ENCODE measurements at places on chromosomes 6 and 20.

GRCh38 chr20:31547017-31547675, 32.9 kb downstream of the HM13 start:
- DNase-seq = peak; percentile 93

- no peak for DNase-seq
These were observed 733.8 kb upstream of the FLRT3 start for GRCh38 chr20:15071085-15071808.

- no peak for DNase-seq
These were observed 281.7 kb upstream of the TAB2 start for GRCh38 chr6:149035766-149036165.

GRCh38 chr6:22736740-22737139, 167.4 kb downstream of the HDGFL1 start:
- no peak for DNase-seq

DNA sequence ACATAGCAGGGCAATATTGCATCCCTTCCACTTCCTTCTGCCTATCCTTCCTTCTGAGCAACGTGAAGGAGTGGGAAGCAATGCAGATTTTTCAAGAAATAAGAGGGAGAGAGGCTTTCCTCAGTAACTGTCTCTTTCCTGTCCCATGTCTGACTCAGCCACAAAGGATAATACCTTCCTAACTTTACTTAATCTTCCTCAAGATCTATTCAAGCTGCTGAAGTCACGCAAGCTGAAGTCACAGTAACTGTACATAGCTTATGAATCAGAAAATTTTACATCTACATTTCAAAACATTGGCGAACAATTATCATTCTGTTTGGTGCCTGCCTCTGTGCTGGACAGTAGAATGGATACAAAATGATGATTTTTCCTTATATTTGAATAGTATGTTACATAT, 86.4 kb upstream of the POU3F2 start:
- DNase-seq = no peak

GRCh38 chr6:89828988-89829471, 650 bp upstream of the CASP8AP2 start:
- no peak for DNase-seq

DNA sequence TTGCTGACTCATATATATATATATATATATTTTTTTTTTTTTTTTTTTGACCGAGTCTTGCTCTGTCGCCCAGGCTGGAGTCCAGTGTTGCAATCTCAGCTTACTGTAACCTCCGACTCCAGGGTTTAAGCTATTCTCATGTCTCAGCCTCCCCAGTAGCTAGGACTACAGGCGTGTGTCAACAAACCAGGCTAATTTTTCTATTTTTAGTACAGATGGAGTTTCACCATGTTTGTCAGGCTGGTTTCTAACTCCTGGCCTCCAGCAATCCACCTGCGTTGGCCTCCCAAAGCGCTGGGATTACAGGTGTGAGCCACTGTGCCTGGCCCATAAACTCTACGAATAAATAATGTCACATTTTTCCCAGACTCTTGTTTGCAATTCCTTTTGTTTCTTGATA, 4.8 kb downstream of the LRP11 start:
- no peak for DNase-seq

GRCh38 chr6:7479801-7480266, 61.6 kb upstream of the DSP start:
- no peak for DNase-seq

DNA sequence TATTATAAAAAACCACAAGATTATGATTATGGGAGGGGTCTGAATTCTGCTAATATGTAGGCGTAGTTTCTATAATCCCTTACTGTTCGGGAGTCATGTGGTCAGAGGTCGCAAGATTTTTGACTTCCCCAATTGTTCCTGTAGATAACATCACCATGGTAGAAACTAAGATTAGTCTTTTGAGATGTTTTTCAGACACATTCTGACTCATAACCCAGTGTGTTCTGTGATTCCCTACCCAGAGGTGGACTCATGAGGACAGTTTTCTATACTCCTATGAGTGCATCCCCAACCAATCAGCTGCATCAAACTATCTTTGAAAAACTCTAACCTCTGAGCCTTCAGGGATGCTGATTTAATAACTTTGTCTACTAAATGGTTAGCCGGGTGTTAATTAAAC, 175.5 kb downstream of the RFPL4B start:
- no peak for DNase-seq

- no peak for DNase-seq
These were observed 158.6 kb downstream of the SAMD5 start for GRCh38 chr6:147667082-147667481.

DNA sequence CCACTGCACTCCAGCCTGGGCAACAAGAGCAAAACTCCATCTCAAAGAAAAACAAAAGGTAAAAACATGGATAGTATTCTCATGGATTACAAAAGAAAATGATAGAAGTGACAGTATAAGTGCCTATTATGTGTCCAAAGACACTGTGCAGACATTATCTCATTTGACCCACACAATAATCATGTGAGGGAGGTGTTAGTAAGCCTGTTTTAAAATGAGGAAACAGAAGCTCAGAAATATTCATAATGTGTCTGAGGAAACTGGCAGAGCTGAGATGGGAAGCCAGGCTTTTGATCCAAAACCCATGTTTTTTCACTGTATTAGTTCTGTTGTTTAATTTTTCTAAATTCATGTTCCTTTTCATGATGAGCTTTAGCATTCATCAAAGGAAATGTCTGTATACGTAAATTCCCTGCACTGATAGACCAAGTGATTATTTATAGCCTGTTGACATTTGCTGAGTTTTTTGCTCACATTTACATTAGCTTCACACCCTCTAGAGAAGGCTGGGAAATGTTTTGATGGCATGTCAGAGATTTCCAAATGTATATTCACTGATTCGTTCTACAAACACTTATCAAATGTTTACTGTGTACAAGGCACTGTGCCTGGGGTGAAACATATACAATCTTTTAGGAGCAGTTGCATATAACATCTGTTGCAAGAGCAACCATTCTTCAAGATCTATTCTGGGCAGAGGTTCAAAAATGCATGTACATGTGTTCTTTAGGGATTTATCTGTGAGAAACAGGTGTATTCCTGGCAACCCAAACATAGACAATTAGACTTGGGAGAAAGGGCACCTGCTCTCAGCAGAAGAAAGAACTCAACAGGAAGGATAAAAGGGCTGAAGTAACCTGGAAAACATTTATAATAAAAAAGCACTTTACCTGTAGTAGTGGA, 331.5 kb downstream of the SAMD5 start:
- DNase-seq = no peak

DNA sequence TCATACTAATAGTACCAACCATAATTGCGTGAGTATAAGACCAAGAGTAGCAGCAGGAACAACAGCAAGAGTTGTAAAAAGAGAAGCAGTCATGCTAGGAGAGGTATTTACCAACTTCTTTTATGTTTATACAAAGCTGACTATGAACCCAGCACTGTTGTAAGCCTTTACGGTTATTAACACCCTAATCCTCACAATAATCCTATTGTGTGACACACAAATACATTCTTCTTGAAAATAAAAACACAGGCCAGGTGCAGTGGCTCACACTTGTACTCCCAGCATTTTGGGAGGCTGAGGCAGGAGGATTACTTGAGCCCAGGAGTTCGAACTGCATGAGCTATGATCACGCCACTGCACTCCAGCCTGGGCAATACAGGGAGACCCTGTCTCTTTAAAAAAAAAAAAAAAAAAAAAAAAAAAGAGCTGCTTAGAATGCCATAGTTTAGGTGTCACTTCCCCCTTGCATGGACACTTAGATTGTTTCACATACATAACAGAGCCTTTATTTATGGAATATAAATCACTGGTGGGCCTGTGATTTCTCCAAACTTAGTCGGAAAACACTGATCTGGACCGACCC, 20.2 kb downstream of the HCK start:
- DNase-seq = no peak

GRCh38 chr6:51153109-51153508, 334.4 kb downstream of the TFAP2B start:
- no peak for DNase-seq

- no peak for DNase-seq
These were observed 535.4 kb downstream of the EPM2A start for GRCh38 chr6:145199961-145200360.

GRCh38 chr6:50353603-50354002, 303.9 kb upstream of the DEFB112 start:
- peak; percentile 2 for DNase-seq

DNA sequence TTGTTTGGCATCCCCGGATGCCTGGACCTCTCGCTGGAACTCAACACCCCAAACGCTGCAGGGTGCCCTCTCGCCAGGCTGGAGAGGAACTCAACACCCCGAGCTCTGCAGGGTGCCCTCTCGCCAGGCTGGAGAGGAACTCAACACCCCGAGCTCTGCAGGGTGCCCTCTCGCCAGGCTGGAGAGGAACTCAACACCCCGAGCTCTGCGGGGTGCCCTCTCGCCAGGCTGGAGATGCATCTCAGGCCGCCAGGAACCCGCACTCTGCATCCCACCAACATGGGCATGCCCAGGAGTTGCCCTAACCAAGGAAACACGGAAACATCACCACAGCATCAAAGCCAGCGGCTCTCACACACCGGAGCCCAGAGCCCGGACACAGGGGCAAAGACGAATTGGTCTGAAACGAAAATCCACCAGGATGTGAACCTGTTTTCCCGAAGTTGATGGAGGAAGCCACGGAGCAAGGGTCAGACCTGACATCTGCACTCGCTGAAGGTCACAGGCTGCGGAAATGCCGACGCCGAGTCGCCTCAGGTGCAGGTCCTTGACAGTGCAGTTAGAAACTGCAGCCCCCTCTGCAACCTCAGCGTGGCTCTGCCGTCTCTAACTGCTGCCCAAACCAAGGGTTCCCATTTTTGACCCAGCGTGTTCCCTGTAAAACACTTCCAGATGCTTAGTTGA, 37.5 kb downstream of the DLL1 start:
- DNase-seq = no peak

DNA sequence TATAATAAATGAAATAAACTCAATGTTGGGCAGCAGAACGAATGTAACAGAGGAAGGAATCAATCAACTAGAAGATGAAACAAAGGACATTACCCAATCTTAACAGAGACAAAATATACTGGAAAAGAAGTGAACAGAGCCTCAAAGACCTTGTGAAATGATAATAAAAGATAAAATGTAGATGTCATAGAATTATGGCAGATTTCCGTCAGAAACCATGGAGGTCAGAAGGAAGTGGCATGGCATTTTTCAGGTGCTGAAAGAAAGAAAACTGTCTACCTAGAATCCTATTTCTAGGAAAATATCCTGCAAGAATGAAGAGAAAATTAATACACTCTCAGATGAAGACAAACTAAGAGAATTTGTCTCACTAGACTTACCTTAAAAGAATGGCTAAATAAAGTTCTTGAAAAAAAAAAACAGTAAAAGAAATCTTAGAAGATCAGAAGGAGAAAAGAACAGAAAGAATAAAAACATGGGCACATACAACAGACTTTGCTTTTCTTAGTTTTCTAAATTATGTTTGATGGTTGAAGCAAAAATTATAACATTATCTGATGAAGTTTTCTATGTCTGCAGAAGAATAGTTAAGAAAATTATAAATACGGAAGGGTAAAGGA, 23.4 kb upstream of the ZBTB2 start:
- DNase-seq = no peak

DNA sequence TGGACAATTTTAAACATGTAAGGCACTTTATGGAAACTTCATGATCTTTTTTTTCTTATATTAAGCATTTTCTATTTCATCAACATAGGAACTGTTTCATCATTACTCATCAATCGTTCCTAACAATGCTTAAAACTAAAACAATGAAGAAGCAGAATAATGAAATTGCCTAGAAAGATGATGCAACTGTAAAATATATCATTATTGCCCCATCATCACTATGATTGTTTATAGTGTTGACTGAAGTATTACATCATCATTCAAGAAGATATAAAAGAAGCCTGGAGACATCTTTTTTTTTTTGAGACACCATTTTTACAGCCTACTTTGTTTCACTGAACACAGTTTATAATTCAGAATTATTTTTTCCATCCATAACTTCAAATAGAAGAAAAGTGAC, 147.2 kb downstream of the TRDN start:
- no peak for DNase-seq

GRCh38 chr20:2920473-2920872, 47.2 kb downstream of the PTPRA start:
- no peak for DNase-seq

DNA sequence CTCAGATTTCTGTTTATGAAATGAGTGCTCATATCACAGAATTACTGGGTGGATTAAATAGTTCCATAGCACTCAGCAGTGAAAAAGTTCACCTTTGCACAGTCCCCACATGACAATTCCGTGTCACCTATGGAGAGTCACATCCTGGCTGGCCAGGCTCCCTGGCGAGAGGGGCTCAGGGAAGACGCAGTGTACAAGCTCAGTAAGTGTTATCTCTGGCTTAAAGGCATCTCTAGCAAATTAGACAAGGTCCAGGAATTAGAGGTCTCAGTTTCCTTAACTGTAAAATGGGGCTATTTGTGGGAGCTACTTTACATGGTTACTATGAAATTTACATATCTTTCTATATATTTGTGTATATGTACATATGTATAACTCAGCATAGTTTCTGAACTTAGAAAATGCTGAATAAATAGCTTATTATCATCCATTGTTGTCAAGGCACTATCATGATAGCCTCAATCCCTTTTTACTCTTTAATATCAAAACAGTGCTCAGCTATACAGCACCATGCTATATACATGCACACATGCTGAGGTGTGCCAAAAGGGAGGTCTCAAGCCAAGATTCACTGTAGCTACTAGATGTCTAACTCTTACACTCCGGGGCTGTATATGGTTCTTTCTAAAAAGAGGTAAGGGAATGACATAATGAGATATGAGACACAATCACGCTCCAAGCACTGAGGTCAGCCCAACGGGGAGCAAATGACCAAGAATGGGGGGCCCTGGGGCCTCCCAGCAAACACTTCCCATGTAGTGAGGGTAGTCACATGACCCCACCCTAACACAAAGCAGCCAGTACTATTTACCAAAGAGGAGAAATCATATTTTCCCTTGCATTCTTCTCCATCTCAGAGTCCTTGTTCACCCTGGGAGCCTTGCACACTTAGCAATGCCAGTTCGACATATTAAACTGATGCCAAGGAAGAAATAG, 59.4 kb downstream of the SLC22A23 start:
- no peak for DNase-seq

DNA sequence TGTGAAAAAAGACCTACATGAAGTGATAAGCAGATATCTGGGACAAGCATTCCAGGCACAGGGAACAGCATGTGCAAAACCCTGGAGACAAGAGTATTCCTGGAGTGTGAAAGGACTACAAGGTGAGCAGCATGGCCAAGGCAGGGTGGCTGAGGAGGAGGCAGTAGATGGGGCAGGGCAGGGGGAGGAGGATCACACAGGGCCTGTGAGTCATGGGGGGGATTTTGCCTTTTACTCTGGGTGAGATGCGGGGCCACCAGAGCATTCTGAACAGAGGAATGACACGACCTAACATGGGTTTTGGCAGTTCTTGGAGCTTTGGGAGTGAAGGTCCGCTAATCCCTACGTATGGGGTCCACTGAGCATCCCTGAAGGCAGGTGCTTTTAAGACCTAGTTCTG, 69.8 kb upstream of the CCN6 start:
- DNase-seq = no peak

GRCh38 chr6:37547564-37548061, 47.9 kb upstream of the CCDC167 start:
- no peak for DNase-seq

All from ELF-1 (cell line).